Naive thymus-derived CD8-positive, alpha-beta T cell (primary cell): ENCODE measurements at places on chromosomes 5 and 9. TPM values are rescaled to one million over a fixed set of nuclear protein-coding genes. Genes with fewer than 3 reads are reported as not detected.

Gene FASTKD3
- polyA plus RNA-seq, result 13.1 TPM

Gene CTXN3
- not detected for polyA plus RNA-seq

Gene MATR3
- 323 TPM for polyA plus RNA-seq

Gene IFNA16
- not detected for polyA plus RNA-seq

Gene PCDHGC3
- polyA plus RNA-seq, result 0.25 TPM

Gene ZNF782
- polyA plus RNA-seq, result 5.6 TPM

Gene TTC39B
- 10.1 TPM for polyA plus RNA-seq

Gene SAXO1
- polyA plus RNA-seq, result not detected

Gene MZB1
- 0.84 TPM for polyA plus RNA-seq

Gene IL3
- not detected for polyA plus RNA-seq

Gene ROPN1L
- polyA plus RNA-seq, result 1.6 TPM

Gene TSSK1B
- polyA plus RNA-seq, result not detected

DNA sequence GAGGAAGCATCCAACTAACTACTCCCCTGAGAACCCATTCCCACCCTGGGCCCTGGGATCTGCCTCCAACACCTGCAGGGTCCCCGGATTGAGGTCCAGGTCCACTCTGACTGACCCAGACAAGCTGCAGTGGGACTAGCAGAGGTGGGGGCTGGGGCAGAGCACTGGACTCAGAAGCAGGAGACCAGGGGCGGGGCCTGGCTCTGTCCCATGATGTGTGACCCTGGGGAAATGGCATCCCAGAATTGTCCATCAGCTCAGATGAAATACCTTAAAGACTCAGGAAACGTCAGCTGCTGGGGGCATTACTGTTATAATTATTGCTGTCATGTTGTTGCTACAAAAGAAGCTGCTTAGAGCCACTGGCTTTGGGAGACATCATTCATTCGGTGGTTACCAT, 202.4 kb downstream of the C9orf50 start:
- DNase-seq, result no peak

- DNase-seq, result no peak
Observed at GRCh38 chr9:77753180-77753579, 105.1 kb upstream of the GNA14 start.

DNA sequence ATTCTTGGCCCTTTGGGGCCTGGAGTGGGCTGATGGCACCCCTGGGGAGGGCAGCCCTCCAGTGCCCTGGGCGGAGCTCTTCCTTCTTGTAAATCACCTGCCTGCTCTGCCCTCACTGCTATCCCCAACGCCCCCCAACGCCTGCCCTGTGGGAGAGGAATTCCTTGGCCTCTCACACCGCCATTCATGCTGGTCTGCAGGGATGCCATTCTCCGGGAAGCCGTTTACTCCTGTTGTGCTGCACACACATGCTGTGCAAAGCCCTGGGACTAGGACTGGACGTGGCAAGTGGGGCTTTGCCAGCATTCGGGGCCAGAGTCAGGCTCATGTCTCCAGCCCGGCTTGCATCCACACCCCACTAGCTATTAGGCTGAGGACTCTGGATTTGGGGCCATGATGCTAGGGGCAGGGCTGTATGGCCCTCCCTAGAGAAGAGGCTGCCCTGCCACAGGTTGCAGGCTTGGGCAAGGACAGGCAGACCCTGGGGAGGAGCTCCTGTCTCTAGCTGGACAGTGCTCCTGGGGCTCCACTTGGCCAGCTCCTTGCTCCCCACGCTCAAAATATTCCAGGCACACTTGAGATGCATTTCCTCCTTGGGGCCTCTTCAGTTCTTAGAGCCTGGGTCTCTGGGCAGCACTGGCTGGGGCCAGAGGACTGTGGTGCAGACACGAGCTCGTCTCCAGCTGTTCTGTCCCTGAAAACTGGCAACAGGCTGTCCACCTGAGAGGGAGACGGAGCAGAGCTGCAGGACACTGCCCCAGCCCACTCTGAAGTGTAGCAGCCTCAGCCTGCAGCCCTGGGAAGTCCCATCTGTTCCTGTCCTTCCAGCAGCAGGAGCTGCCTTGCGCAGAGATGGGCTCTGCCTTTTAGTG, 226.9 kb downstream of the CACNA1B start:
- no peak for DNase-seq

- no peak for DNase-seq
Observed at GRCh38 chr9:121321016-121321503, 49.0 kb downstream of the STOM start.

DNA sequence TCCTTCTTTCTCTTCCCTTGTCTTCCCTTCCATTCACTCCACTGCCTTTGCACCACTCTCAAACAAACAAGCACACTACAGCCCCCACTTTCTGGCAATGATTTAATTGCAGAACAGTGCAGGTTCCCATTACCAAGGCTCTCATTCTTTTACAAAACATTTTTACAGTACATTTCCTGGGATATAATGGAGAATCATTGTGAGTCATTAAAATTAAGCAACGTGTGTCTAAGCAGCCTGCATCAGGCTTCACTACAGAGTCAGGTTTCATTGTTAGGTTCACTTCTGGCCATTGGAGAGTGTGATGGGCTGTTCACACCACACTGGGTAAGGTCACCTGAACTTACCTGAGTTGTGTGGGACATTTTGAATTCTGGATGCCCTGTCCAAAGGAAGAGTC, 303.5 kb downstream of the TRIM32 start:
- no peak for DNase-seq

DNA sequence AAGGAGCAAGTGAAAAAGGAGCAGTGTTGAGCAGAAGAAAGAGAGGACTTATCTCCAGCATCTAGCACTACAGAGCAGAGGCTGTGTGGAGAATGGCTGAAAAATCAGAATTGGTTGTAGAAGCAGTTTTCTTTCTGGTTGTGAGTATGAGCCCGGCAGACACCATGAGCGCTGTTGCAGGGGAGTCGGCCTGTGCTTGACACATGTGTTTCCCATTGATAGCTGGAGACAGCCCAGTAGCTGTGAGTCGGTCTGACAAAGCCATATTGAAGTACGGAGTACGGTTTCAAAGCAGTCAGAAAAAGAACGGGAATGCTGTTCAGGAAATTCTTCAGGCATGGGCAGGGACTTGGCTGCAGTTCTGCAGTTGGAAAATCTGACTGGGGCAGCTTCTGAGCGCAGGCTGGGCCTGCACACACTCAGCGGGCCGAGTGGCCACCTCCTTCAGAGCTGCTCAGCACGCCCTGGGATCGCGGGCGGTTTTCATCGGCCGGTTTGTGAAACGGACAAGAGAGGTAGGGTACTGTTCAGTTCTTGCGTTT, at the start of gene SGCD:
SGCD (plus strand) TSS at position 447 of the 542 bp plus-strand sequence.
- no peak for DNase-seq

GRCh38 chr5:135973323-135974020, 18.7 kb upstream of the LECT2 start:
- no peak for DNase-seq

- DNase-seq, result no peak
Observed at GRCh38 chr9:122815544-122815943, 12.8 kb downstream of the PDCL start.

- no peak for DNase-seq
Observed at GRCh38 chr9:94563548-94563947, 8.7 kb downstream of the PCAT7 start.

DNA sequence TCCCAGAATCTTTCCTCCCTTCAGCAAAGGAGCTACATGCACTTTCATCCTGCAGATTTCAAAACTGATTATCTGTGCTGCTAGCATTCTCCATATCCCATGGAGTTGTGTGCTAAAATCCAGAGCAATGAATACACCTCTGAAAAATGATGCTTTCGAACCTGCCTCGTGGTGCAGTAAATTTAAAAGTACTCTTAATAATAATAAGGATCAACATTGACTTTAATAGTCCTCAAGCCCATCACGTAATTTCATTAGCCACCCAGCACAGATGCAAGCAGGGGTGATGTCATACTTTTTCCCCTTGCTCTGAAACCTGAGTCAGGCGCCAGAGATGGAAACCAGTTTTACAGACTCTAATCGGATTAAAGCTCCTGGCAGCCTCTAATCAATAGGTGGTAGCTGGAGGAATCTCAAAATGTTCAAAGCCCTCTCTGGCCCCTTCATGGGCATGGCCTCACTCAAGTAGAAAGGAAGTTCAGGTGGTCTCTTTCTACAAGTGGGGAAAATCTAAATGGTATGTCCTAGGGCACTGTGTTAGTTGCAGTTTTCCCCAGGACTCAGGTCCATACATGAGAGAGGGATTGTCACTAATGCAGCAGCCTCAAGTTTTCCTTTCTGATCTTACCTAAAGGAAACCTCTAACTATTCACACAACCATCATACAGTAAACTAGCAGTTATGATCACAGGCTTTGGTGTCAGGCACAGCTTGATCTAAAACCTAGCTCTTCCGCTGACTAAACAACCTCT, 221.6 kb upstream of the SLC30A5 start:
- DNase-seq, result no peak

- no peak for DNase-seq
Observed at GRCh38 chr5:124644138-124644537, 102.3 kb downstream of the ZNF608 start.

DNA sequence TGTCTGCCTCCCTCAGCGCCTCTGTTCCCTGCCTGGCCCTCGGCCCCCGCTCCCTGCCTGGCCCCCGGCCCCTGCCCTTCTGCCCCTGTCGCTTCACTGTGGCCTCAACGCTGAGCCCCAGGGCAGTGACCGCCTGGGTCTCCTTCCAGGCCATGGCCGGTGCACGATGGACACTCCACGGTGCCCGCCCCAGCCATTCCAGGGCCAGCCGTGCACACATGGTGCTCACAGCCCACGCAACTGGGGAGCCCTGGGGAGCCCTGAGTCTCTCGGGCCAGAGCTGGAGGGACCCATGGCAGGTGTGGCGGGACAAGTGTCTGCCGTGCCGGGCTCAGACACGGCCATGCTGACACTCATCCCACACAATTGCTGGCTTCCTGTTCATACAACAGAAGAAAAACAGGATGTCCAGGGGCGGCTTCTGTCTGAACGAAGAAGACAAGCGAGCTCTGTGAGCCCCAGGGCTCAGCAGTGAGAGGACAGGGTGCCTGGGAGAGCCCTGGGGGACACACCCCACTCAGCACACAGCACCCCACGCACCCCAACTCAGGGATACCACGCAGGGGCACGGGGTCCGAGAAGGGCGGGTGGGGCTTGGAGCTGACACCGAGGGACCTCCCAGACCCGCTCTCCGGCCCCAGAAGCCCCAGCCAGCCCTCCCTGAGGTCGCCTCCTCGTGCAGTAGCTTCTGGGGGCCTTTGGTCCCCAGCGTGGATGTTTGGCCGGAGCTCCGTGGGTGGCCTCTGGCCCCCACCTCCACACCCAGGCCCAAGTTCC, 35.7 kb downstream of the EXD3 start:
- DNase-seq, result no peak

DNA sequence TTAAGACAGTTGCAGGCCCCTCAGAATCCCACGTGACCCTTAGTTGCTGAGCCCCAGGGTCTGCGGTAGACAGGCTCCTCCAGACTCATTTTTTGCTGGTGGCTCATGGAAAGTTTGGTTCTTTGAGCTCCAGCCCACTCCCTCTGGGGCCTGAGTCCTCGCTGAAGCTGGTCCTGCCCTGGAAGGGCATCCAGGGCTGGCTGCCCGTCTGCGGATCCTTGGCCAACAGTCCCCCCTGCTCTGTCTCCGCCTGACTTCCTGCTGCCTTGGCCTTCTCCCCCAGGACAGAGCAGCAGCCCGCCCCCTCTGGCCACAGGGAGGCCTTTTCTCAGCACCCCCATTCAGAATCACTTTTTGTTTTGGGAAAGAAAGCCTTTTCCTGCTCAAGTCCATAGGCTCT, 24.4 kb downstream of the SLC6A7 start:
- no peak for DNase-seq

DNA sequence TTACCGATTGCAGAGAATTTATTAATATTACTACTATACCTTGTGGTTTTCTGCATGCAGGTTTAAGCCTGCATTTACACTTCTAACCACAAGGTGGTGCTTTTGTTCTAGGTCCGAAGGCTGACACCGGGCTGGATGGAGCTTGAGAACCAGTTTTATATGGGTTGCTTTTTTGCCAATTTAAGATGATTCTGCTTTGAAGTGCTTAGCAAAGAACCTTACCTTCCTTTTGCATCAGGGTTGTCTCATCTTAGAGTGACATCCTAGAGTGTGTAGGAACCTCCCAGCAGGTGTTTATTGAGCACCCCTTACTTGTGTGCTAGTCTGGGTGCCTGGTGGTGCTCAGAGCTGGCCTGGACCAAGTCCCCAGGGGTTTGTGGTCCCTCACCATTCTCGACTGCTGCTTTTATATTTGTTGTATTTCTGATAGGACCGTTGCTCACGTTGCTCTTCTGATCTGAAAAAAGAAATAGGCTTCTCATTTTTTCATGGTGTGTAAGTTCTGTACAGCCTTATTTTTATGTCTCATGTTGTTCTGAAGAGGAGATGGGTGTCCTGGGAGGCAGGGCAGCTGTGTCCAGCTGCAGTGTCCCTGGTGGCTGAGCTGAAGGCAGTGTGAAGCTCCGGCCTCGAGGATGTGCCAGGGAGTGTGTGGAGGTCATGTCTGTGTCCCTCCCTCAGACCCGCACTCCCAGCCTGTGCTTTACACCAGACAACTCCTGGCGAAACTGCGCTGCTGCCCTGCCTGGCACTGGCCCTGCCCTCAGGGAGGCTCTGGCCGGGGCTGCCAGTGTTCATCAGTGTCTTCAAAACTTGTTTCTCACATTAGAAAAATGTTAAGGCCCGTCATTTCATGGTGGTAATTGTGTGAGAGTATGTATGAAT, 54.3 kb downstream of the EHMT1 start:
- DNase-seq, result peak; percentile 40

GRCh38 chr5:110161162-110161561, 471.4 kb downstream of the MAN2A1 start:
- DNase-seq, result no peak

GRCh38 chr9:126151031-126151685, 175.5 kb upstream of the MVB12B start:
- no peak for DNase-seq

DNA sequence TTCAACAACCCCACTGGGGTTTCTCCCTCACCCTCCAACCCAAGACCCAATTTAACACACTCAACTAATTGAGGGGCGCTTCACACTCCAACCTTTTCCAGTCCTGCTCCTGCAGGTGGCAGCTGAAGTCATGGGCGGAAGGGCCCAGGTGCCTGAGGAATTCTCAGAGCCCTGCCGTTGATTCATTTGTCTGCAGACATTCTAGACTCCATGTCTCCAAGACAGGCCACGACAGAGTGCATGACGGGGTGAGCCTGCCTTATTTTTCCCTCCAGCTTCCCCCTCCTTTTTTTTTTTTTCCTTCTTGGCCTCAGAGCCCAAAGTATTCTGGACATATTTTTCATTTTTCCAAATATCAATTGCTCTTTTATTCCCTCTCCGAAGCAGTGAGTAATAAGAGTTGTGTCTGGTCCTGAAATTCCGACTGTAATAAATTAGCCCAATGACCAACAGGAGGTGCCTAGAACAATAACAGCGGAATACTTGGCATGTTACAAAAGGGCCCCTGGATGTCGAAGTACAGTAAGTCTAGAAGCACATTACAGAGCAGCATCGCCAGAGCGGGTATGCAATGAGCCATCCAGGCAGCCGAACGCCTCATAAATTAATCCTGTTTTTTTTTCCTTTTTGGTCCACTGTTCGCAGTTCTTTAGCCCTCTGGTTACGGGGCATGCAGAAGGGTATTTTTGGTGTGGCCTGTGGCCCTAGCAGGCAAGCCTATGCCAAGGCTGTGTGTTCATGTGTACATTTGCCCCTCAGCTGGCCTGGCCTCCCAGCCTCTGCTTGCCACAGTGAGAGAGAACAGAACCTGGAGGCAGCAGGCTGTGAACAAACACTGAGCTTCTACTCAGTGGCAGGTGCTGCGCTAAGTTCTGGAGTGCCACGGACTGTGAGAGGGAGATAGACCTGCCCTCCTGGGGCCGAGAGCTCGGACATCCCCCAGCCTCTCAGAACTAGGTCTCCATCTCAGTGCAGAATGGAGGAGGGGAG, 8.6 kb upstream of the SMIM23 start:
- DNase-seq, result no peak

- DNase-seq, result no peak
Observed at GRCh38 chr5:1487079-1487764, 36.5 kb downstream of the LPCAT1 start.
